SK-N-DZ (cell line): ENCODE measurements at places on chromosomes 1 and 21.

- no peak for DNase-seq
These were observed 255.4 kb upstream of the PLXNA2 start for GRCh38 chr1:208499601-208500000.

GRCh38 chr21:42555756-42556438 is 42.2 kb downstream of the SLC37A1 start:
- no peak for DNase-seq

GRCh38 chr21:15496911-15497310 is 232.9 kb upstream of the USP25 start:
- no peak for DNase-seq

DNA sequence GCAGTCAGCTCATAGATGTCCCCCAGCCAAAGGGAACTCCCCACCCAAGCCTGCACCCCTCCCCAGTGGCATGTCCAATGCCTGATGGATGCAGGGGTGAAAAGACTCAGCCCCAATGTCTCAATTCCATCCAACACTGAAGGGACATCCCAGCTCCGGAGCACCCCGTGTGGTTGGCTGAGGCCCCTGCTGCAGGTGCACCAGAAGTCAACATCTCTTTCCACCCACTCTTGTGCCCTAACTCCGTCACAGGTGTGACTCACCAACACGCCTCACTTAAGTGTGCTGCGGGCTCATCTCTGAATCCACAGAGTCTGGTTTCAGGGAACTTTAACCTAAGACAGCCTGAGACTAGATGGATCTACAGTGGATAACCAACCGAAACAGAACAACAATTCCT is 40.9 kb upstream of the ZBTB18 start:
- DNase-seq: no peak

GRCh38 chr1:2984399-2985061 is 36.7 kb upstream of the ACTRT2 start:
- DNase-seq: no peak
